DMS 273 treated with DMSO at 0.1 percent for 48 hours (cell line): ENCODE measurements at places on chromosomes 12 and 14.
A peak's percentile ranks its signal among the peaks of the same experiment; 100 is the strongest.

GRCh38 chr12:3203713-3204112 is 126.5 kb downstream of the TSPAN9 start:
- no peak for DNase-seq

GRCh38 chr12:104189915-104190555 is 25.5 kb upstream of the TXNRD1 start:
- no peak for DNase-seq

DNA sequence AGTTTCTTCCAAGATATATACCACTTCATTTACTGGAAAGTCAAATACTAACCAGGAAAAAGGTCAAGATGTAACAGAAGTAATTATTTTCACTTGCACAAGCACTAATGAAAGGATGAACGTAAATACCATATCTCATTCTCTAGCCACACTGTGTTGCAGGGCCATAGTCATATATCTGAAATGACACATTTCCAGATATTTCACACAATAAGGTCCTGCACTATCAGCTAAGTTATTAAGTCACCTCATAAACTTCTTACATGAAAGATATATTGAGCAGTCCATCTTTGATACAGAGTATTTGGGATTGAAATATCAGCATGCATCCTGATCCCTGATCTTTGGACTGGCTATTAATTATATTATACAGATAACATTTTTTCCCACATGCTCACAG is 783.3 kb upstream of the MGAT4C start:
- no peak for DNase-seq

GRCh38 chr14:70654632-70655031 is 12.9 kb downstream of the TTC9 start:
- no peak for DNase-seq

DNA sequence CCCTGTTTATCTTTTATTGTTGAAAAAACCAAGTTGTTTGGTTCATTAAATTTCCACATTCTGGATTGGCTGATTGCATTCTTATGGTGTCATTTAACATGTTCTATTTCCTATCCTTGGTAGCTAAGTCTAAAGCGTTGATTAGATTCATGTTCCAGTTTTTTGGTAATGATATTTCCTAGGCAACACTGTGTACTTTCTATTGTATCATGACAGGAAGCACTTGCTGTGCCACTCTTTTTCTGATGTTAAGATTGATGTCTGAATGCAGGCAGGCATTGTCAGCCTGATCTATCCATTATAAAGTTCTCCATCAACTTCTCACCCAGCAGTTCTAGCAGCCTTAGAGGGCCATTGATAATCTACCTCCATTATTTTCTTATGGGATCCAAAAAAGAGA is 91.1 kb upstream of the ARID2 start:
- no peak for DNase-seq

GRCh38 chr12:131693149-131693548 is 17.7 kb upstream of the SFSWAP start:
- no peak for DNase-seq

DNA sequence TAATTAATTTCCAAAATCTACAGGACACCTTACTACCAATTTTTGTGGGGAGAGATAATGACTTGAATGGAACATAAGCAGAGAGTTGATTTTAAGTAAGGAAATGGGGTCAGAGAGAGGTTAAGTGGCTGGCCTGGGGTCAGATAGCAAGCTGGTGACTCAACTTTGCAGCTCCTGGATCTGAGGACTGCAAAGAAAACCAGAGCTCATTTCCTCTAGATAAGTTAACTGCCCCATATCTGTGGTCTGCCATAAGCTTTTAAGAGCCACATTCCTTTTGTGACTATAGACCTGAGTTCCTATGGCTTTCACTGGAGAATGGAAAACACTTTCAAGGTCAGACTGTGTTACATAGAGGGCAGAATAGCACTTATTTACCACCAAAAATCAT is 201.2 kb upstream of the PRICKLE1 start:
- DNase-seq = no peak

GRCh38 chr14:50229681-50230080 is 1.7 kb downstream of the SOS2 start:
- no peak for DNase-seq

GRCh38 chr14:28298156-28298555 is 468.4 kb upstream of the FOXG1 start:
- no peak for DNase-seq

DNA sequence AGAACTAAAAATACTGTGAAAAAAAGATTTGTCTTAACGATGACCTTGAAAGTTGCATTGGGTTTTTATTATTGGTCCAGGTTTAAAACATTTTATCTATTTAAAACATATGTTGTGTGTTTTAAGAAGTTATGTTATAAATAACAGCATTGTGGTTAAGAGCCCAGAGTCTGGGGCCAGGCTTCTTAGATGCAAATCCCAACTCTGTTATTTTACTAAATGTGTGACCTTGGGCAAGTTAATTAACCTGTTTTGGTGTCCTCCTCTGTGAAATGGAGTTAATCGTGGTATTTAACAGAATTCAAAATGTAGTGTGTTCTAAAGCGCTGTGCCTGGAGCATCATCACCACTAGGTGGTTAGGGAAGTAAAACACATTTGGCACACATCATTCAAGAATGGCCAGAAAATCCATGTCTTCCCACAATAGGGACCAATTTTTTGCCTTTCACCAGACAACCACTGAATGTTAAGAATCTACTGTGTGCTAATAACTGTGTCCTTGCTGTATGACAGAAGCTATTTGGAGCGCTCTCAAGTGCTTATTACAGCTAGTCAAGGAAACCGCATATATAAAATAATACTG is 133.3 kb downstream of the MON2 start:
- DNase-seq = no peak

DNA sequence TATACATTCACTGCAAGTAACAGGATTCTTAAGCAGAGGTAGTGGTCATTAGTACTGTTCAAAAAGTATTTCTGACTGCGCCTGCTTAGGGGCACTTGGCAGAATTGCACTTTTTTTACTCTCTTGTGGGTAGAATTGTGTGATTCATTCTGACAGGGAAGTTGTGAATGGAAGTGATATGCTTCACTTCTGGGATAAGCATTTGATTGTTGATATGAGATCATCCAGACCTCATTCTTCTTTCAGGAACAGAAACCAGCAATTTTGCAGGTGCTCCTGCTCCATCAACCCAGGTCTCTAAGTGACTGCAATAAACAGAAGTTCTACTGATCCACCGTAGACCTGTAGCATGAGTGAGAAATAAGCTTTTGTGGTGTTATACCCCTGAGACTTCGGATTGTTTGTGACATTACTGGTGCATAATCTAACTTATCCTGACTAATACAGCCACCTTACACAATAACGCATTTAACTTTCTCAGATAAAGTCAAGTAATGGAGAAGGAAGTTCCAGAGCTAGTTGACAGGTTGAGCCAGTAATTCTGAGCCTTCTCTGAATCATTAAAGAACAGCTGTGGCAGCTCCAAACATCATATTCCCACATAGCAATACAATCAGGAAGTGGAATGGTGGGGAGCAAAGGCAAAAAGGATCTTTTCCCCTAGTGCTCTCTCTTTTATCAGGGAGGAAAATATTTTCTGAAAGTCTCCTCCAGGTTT is 387.9 kb downstream of the SYT1 start:
- DNase-seq = no peak

GRCh38 chr12:68358532-68359485 is 26.6 kb upstream of the MDM1 start:
- DNase-seq = peak; percentile 29

DNA sequence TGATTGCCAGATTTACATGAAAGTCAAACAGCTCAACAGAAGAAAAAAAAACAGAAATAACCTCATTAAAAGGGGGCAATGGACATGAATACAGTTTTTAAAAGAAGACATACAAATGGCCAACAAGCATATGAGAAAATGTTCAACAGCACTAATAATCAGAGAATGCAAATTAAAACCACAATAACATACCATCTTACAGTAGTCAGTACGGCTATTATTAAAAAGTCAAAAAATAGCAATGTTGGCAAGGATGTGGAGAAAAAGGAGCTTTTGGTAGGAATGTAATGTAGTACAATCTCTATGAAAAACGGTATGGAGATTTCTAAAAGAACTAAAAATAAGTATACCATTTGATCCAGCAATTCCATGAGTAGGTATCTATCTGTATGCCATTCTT is 272.1 kb downstream of the CEP128 start:
- no peak for DNase-seq
